ENCODE measurements at places on chromosomes 2 and 18.

- no peak for DNase-seq
Observed at GRCh38 chr2:68369337-68369734, 4.3 kb downstream of the PLEK start.

GRCh38 chr2:220279372-220279771, 651.9 kb downstream of the SLC4A3 start:
- no peak for DNase-seq

- DNase-seq = no peak
Observed at GRCh38 chr2:109280804-109281203, 151.8 kb downstream of the SH3RF3 start.

- no peak for DNase-seq
Observed at GRCh38 chr2:26720322-26721114, 28.0 kb downstream of the KCNK3 start.

- no peak for DNase-seq
Observed at GRCh38 chr18:67218556-67218955, 298.0 kb downstream of the DSEL start.

Measured in activated T-cell treated with anti-CD3 and anti-CD28 coated beads for 48 hours (primary cell).